ENCODE measurements at places on chromosomes 3 and 15.

GRCh38 chr3:52892290-52892624 lies 5.1 kb downstream of the STIMATE start:
- DNase-seq: no peak

GRCh38 chr3:73484656-73485248 lies 140.0 kb downstream of the PDZRN3 start:
- DNase-seq: no peak

- DNase-seq: no peak
Observed at GRCh38 chr3:189304465-189305351, 132.9 kb downstream of the TPRG1 start.

GRCh38 chr15:79682285-79682684 lies 214.5 kb downstream of the MTHFS start:
- DNase-seq: no peak

GRCh38 chr15:66751579-66751978 lies 49.5 kb downstream of the SMAD6 start:
- peak; percentile 48 for DNase-seq

DNA sequence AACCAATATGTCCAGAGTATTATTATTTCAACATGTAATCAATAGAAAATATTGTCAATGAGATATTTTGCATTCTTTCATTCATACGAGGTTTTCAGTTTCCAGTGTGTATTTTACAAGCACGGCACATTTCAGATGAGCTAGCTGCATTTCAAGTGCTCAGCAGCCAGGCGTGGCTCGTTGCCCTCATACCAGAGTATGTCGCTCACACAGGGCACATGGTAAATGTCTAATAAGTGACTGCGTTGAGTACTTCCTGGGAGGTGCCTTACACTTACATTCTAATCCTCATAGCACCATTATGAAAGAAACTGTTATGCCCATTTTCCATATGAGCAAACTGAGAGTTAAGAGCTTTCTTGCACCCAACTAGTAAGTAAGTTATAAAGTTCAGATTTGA lies 47.4 kb downstream of the TMEM266 start:
- DNase-seq: no peak

DNA sequence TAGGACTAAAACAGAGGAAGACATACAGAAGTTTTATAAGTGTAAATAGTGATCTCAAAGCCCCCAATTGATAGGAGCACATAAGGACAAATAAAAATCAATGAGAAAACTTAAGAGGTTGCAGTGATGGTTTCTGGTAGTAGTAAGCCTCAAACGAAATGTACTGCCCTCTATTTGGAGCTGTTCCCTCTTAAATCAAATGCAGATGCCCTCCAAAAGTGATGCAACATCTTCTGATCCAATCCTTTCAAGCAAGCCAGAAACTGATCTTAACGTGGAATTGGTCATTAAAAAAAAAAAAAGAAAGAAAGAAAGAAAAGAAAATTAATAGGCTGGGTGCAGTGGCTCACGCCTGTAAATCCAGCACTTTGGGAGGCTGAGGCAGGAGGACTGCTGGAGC lies 259.3 kb downstream of the ZBTB20 start:
- no peak for DNase-seq

- no peak for DNase-seq
Observed at GRCh38 chr3:30699927-30700326, 93.5 kb downstream of the TGFBR2 start.

DNA sequence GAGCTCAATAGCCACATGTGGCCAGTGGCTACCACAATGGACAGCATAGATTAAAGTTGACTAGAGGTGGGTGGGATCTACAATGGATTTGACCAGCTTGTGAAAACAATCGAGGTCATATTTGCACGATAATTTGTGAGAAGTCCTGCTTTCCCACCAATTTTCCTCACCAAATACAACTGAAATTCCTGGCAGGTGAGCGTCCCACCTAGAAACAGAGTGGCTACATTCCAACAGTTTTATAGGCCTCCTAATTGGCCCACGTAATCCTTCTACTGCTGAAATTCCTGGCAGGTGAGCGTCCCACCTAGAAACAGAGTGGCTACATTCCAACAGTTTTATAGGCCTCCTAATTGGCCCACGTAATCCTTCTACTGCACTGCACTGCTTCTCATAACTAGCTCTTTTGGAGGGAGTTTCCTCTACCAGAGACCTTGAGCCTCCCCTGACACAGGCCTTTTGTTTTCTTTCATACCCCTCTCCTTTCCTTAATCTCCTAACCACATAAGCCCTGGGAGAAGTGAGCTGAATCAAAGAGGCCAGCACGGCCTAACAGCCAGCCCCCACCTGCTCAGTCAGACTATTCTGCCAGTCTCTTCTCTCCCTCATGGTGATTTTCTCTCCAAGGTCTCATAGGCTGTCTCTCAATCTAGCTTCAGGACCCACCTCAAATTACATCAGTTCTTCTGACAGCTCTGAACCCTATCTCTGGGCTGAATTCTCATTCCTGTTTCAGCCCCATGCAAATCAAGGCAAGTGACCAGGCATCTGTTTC lies 80.2 kb downstream of the BFSP2 start:
- DNase-seq: no peak

DNA sequence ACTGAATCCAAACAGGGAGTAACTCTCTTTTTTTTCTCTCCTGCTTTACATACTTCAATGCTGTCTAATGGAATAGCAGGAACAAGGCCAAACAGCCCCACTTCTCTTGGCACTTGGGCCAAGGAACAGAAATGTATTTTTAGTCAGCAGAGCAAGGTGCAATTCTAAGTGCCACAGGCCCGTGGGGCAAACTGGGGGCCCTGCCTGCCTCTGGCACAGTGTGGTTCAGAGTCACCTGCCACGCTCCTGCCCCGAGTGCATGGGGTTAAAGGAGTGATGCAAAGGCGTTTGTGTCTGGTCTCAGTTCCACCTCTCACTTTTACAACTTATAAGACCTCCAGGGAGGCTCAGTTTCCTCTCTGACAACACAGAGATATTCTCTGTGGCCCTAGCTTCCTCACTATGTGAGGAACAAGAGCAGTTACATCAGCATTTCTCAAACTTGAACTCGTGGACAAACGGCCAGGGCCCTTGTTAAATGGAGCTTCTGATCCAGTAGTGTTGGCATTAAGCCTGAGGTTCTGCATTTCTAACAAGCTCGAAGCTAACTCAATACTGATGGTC lies 51.3 kb downstream of the LRIG1 start:
- no peak for DNase-seq

DNA sequence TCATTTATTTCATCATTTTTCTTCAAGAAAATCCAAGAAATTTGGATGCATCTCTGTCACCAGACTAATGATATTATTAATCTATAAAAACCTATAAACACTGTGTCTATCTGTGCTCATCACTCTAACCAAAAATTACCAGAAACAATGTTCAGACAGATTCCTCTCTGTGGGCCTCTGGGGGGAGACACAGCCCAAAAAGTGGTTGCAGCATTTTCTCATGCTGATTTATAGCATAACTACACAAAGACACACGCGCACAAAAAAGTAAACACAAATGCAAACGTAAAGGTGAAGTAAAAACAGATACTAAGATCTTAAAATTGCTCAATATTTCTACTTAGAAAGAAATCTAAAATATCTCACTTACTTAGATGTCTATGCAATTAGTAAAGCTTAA lies 976.0 kb downstream of the GBE1 start:
- DNase-seq: no peak

DNA sequence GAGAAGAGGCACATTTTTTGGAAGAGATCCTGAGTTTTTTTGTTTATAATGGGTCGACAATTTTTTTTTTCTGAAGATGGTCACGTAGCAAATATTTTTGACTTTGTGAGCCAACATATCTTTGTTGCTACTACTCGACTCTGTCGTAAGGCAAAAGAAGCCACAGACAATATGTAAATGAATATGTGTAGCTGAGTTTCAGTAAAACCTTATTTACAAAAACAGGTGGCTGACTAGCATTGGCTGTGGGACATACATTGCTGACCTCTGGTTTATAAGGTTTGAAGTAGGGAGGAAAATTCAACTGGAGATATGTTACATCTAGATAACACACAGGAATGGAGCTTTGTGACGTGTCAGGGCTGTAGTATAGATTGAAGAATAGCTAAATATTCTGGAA lies 22.5 kb upstream of the NANOGP8 start:
- DNase-seq: no peak

- no peak for DNase-seq
Observed at GRCh38 chr15:83843471-83843871, 189.5 kb downstream of the ADAMTSL3 start.

DNA sequence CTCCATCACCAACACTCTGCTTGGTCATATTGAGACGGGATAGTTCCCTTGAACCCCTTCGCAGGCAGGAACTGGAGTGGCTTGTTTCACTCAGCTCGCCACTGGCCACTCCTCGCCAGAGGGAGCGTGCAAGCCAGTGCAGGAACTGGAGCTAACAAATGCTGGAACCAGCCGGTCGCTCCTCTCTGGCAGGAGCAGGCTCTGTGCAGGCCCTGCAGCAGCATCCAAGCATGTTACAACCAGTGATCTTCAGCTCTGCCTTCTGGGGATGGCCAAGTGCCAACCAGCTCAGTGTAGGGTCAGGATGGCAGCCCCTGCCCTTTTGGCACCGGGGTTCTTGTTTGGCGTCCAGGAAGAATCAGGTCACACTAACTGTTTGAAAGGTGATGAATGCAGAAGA lies 329.0 kb upstream of the AZI2 start:
- DNase-seq: no peak
